ENCODE measurements at places on chromosomes 6 and 20.
A peak's percentile ranks its signal among the peaks of the same experiment; 100 is the strongest.

GRCh38 chr6:170516783-170517616, 36.1 kb downstream of the PSMB1 start:
- DNase-seq, result peak; percentile 25

- peak; percentile 38 for DNase-seq
Measured at GRCh38 chr6:139364302-139364981, 10.0 kb downstream of the CITED2 start.

DNA sequence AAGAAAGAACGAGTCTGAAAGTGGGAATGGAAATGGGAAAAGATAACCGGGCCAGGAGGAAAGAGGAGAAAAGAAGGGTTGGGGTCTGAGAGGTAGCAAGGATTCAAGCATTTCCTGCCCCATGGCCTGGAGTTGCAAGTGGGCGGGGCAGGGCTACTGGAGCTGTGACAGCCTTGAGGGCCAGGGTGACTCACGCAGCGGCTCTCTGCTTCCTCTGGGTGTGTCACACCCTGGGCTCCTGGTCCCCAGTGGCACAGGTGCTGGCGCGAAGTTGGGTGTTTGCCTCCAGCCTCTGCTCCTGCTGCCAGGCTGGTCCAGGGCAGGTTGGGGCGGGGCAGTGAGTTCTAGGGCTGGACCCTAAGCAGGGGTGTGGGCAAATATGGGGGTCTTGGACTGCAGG, 3.3 kb upstream of the ULBP3 start:
- DNase-seq, result no peak

- no peak for DNase-seq
Measured at GRCh38 chr6:1399085-1399780, 9.9 kb downstream of the FOXF2 start.

- DNase-seq, result no peak
Measured at GRCh38 chr20:53739799-53740785, 146.5 kb upstream of the ZNF217 start.

DNA sequence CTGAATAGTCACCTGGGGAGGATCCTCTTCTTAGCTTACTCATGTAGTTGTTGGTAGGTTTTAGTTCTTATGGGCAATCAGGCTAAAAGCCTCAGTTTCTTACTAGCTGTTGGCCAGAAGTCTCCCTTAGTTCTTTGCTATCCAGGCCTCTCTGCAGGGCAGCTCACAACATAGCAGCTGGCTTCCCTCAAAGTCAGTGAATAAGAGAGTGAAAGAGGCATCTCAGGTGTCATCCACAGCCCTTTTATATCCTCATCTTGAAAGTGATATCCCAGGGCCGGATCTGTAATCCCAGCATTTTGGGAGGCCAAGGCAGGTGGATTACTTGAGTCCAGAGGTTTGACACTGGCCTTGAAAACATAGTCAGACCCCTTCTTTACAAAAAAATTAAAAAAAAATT, 42.1 kb upstream of the FOXA2 start:
- DNase-seq, result no peak

DNA sequence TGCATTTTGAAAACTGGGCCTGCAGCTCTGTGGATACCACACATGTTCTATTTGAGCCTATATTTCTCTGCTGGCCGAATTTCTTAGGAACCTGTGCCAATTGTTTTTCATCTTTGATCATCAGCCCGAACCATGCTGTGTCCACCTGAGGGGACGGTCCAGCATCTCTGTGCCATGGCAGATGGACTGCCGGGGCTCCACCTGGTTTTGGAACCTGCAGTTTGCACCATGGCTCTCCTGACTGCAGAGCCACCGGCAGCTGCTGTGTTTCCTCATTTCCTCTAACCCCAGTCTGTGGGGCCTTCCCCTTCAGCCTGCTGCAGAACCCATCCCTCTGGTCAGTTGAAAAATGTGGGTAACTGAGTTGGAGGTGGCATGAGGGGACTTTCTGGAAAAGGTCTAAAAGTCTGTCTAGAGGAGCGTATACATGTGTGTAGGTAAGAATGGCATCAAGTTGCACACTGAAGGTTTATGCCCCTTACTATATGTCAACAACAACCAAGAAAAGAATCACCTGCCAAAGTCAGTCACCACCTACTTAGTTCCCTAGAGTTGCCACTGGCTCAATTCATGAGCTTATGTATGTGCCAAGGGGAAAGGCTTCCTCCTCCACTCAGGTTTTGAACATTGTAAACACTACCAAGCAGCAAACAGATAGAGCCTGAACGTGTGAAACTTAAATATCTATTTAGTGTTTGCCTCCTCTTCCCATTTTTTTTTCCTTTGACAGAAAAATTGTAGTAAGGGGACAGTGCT, 548.2 kb downstream of the PRKN start:
- DNase-seq, result no peak

GRCh38 chr6:26278536-26278935, 86.5 kb upstream of the BTN3A2 start:
- DNase-seq, result no peak

- DNase-seq, result no peak
Measured at GRCh38 chr6:111537528-111537920, 54.5 kb upstream of the REV3L start.

DNA sequence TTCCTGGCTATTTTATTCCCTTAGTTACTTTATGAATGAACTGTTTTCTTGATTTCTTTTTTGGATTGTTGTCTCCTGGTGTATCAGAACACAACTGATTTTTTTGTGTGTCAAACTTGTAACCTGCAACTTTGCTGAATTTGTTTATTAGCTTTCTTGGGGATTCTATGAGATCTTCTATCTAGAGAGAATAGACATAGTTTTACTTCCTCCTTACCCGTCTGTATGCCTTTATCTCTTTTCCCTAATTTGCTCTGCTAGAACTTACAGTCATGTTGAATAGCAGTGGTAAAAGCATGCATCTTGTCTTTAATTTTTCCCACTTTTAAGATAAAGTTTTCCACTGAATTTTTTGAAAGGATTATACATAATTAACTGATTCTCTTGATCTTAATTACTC, 13.2 kb downstream of the RNF146 start:
- no peak for DNase-seq

GRCh38 chr20:45113865-45114264, 1.1 kb downstream of the WFDC5 start:
- DNase-seq, result no peak

DNA sequence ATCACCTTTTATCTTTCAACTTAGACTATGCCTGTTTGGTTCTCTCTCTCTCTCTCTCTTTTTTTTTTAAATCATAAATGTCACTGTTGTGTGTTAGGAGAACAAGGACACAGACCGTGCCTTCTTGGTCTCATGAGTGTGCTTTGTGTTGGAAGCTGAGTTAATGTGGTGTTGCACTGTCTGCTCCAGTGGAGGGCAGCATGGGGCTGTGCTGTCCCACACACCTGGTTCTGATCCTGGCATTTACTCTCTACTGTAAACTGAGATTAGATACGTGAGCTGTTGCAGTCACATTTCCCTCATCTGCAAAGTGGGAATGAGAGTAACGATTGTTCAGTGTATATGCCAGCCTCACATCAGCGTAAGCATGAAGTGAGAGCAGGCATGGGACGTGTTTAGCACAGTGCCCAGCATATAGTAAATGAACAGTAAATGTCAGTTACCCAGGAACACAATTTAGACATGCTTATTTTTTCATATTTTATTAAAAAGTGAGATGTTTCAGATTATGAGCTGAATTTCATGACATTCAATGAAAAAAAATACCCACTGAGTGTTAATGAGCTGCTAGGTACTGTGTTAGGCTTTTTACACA, 161.1 kb downstream of the FARS2 start:
- DNase-seq, result no peak

DNA sequence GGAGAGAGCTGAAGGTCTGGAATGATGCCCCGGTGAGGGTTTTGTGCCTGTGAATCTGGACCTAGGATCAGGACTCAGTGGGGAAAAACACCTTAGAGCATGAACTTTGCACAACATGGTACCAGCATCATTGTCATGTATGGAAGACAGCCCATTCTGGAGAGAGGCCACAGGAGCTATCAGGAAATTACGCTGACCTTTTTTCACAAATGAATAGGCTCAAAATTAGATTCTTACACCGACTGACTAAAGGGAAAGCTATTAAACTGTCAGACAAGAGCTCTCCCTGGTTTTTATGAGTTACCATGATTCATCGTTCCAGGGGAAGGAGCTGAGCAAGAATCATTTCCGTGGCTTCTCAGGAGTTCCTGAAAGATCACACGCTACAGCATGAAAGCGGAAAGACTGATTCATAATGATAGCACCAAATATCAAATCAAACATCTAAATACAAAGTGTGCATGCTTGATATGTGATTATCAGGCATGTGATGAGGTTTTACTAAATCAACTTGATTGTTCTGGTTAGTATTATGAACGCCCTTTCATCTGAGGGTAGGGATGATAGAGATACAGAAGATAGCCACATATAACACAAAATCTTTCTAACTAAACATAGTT, 224.9 kb upstream of the SMLR1 start:
- no peak for DNase-seq

- DNase-seq, result peak; percentile 23
Measured at GRCh38 chr6:136226027-136226673, 24.0 kb downstream of the MTFR2 start.

DNA sequence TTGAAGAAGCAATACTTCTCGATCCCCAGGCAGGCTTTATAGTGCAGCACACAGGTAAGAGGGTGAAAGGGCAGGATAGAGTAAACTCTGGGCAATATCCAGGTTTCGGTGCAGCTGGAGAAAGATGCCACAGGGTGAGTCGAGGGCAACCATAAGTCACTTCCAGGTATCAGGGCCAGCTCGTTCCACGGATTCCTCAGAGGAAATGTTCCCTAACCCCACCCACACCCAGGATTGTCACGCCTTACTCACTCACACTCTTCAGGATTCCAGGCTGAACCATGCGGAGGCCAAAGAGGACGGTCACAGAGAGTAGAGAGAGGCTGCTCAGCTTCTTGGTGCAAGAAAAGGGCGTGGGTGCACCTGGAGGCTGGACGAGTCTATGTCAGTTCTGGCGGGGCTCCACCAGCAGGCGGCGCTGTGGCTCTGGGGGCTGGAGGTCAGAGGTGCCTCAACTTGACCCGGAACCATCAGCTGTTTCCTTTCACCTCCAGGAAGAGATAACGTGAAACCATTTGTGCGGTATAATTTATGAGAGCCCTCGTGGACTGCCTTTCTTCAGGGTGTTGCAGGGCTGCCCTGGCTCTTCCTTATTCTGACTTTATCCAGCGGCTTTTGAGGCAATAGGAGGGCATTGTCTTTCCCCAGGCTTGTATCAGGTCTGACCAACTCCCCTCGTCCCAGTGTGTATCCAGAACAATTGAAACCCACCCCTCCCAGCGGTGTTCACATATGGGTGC, 14.5 kb upstream of the WFDC12 start:
- DNase-seq, result no peak

DNA sequence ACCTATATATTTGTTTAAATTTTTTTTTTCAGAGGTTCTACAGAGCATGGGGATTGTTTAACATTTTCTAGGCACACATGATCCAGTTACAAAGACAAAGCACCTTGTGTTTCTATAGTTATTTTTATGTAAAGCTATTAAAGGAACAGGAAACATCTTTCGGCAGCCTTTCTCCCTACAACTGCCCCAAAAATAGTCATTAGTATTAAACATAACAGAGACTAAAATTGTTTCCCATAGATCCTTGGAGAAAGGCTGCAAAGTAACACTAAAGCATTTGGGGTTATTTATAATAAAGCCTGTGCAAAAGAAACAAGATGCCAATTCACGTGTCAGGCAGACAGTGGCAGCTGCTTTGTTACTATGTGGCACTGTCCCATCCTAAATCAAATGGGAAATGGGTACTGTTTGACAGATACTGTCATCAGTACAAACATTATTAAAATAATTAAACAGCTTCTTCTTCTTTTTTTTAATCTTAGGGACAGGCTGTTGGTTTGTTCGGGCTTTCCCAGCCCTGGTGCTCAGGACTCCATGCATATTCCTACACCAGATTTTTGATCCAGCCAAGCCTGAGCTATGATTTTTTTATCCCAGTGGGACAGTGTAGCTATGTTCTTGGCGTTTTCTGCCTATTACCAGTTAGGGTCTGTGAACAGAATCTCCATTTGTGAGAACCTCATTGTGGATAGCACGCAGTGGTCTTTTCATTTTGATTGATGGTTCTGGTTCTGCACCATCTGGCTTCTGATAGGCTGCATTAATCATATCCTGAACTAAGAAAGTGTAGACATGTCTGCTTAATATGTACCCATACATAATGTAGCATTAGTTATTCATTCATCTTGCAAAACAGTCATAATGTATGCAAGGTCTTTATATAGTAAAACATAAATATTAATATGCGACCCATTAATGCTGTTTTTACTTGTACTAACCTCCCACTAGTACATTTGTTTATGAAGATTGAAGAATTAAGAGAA, 460.4 kb upstream of the SOX4 start:
- peak; percentile 89 for DNase-seq

DNA sequence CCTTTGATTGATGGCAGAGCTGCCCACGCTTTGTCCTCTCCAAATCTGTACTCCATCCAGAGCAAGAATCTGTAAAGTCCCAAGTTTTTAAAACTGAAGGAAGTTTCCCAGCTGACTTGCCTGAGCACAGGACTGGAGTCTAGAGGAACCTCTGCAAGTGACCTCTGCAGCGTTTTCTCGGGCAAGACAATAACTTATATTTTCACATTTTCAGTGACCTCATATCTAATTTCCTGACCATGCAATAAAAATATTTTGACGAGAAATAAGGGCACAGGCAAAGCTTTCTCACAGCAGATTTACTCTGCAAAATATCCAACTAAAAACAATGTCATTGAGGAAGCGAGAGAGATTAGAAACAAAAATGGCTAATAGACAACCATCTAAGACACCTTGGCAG, 185.5 kb upstream of the SNX9 start:
- DNase-seq, result no peak

GRCh38 chr6:14573703-14574290, 456.2 kb downstream of the CD83 start:
- DNase-seq, result no peak

- no peak for DNase-seq
Measured at GRCh38 chr20:51373713-51374455, 168.6 kb downstream of the NFATC2 start.

DNA sequence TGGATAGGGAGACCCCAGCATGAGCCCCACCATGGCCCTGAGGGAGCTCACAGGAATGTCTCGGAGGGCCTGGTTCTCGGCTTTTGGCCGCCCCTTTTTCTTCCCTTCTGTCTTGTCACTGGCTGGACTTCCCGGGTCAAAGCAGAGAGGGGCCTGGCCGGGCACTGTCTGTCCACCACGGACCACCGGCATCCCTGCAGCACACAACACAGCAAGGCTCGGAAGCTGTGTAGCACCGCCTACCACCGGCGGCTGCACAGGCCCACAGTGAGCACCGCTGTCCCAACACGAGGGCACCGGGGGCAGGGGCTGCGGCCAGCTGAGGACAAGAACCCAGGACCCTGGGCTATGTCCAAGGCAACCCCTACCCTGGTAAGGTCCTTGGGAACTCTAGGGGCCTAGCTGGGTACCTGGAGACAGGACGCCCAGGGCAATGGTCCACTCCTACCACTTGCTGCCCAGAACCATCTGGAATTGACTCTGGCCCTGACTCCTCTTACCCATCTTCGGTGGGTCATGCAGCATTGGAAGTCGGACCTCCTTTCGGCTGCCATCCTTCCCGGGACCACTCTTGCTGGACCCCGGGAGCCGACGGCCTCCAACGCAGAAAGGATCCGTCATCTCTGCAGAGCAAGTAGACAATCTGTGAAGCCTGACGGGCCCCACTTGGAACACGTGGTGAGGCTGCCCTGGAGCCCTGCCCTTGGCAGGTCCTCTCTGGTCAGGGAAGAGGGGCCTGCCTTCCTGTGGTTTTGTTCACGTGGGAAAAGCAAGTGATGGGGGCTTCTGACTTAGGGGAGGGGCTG, 2.2 kb downstream of the ZNF512B start:
- no peak for DNase-seq

GRCh38 chr6:151327101-151327500, 64.3 kb downstream of the ZBTB2 start:
- DNase-seq, result no peak
